ENCODE measurements at places on chromosomes 7 and 10.

DNA sequence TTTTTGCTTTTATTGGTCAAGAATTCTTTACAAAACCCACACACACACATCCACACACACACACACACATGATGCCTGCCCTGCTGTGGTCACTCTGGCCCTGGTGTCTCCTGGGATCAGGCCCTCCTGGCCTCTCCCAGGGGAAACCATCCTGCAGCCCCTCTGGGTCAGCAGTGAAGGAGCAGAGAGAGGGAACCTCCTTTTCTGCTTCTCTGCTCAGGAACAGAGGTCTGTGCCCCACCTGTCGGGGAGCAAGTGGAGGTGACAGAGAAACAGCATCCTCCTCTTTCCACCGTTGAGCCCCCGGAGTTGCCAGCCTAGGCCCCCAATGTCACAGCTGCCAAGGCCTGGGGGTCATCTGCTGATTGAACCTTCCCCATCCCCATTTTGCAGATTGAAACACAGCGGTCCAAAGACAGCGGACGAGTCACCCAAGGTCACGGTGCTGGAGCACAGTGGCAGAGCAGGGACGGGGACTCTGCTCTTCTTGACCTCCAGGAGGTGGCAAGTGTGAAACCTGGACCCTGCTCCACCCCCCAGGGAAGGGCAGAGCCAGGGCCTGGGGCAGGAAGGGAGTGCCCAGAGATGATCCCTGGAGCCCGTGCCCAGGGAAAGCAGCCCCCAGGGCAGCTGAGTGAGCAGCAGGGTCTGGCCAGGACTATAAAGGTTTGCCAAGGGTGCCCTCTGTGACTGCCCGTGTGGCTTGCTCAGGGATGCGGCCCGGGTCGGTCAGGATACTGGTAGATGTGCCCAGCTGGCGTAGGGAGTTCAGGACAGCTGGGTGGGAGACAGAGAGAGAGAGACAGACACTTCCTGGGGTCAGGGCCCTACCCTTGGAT is 15.0 kb upstream of the TBL2 start:
- DNase-seq: no peak

- peak; percentile 37 for DNase-seq
These were observed 48.7 kb upstream of the DYNC1I1 start for GRCh38 chr7:95723583-95724180.

- no peak for DNase-seq
These were observed 1.2 kb upstream of the SMNDC1 start for GRCh38 chr10:110305767-110306451.

DNA sequence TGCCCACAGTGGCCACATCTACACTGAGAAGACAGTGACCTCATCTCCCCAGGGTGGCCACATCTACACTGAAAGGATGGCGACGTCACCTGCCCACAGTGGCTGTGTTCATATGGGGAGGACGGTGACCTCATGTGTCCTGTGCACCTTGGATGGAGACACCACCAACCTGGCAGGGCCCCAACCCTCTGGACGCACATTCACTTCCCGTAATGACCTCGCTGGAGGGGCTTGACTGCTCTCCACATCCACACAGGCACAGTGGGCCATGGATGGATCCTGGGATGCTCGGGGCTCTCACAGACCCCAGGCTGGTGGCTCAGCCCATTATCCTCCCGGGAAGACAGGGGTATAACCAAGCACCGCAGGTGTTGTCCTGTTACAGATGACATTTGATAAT is 69.7 kb upstream of the BTBD16 start:
- DNase-seq: no peak

- DNase-seq: no peak
These were observed 2.5 kb downstream of the TES start for GRCh38 chr7:116212869-116213268.

DNA sequence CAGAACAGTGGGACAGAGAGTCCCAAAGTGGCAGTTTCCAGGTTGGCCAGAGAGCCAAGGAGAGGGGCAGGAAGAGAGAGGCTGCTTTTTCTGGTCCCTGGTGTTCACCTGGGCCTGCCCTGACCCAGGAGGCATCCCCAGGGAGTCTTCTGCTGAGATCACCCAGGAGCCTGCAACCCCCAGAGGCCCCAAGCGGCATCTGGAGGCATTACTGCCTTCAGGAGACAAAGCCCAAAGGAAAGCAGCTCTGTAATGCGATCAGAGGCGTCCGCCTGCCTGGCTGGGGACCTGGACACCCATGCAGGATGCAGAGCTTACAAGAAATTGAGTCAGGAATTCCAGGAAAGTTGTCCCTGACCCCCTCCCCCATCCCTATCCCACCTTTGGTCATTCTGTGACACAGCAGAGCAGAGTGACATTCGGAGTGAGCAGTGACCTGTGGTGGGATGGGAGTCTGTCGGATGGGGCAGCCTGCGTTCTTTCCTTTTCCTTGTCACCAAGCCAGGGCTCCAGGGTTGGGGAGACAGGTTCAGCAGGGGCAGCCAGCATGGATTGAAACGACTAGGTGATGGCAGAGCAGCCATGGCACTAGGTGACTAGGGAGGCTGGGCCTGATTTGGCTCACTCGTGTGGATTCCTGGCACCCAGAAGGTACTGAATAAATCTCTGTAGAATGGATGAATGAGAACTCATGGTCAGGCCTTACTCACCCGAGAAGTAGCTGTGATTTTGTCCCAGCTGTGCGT is 10.4 kb downstream of the UNC5B start:
- DNase-seq: no peak

DNA sequence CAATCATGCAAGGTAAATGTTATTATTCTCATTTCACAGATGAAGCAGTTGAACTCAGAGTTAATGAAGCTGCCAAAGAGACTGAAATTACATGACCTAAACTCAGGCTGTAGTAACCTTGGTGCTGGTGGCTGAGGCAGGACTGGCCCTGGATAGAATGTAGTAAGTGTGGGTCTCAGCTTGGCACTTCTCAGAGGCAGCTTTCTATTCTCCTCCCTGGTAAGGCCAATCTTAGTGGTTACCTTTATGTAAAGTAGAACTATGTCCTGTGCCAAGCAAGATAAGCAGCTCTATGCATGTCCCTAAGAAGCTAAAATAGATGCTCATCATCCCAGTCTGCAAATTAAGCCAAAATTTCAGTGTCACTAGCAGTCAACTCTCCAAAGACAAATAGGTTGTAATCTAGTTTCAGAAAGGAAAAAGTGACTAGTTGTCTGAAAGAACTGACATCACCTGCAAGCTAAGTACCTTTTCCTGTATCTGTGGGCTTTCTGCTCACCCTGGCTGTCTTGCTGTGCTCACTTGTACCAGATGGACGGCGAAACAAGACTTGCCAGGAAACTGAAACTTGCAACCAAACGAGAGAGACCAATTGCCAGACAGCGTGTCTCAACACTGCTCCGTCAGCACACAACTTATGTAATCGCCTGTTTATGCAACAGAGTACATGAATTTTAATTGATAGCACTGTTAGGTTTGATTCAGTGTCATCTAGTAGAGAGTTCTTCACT is 43.7 kb downstream of the CH25H start:
- DNase-seq: no peak

- DNase-seq: no peak
These were observed 126.4 kb upstream of the ZNF746 start for GRCh38 chr7:149624006-149624405.

DNA sequence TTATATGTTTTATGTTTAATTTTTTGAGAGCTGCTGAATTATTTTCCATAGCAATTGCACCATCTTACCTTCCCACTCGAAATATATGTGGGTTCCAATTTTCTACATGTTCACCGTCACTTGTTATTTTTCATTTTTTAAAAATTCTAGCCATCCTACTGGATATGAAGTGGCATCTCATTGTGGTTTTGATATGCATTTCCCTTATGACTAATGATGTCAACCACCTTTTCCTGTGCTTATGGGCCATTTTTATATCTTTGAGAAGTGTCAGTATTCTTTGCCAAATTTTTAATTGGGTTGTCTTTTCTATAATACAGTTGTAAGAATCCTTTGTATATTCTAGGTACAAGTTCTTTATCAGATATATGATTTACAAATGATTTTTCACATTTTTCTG is 27.8 kb downstream of the NHLRC2 start:
- no peak for DNase-seq

DNA sequence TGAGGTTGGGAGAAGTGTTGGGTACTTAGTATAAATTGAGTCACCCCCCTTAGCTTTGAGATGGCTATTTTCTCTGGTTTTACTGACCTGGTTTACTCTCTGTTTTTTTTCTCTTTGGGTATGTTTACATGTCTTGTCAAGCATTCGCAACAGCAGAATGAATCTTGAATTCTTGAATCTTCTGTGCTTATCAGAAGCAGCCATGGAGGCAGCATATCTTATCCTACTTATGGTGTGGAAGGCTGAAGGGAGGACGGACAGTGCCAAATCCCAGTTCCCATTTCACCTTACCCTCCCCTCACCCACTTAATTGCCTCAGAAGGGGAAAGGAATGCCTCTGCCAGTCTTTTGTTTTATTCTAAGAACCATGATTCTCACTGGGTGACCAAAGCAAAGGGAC is 3.7 kb downstream of the SND1 start:
- DNase-seq: no peak

DNA sequence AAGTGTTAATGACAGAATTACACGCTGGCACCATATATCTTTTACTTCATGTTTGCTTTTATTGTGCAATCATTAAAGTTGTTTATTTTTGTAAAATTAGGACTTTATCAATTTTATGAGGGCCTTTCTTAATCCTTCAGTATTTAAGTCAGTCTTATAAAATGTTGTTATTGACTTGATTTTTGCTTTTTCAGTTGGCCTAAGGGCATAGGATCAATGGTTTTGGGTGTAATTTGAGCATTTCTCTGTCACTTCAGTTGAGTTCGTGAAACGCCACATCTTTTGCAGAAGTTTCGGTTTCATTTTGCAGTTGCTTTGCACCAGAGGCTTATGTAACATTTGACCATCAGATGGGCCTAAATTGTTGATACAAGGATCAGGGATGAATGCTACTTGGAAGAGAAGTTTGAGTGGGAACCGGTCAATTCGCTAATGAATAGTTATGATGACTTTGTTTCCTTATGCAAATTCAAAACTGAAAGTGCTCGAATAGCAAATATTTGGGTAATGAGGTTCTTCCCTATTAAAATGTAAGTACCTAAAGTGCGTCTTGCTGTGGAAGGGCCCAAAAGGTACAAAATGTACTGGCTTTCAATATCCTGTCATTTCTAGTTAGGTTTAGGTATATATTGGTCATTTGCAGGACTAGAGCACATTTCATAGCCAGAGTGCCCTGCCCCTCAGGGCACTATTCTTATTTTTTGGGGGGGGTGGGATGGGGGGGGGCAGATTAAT is 340.9 kb downstream of the LRMDA start:
- no peak for DNase-seq

DNA sequence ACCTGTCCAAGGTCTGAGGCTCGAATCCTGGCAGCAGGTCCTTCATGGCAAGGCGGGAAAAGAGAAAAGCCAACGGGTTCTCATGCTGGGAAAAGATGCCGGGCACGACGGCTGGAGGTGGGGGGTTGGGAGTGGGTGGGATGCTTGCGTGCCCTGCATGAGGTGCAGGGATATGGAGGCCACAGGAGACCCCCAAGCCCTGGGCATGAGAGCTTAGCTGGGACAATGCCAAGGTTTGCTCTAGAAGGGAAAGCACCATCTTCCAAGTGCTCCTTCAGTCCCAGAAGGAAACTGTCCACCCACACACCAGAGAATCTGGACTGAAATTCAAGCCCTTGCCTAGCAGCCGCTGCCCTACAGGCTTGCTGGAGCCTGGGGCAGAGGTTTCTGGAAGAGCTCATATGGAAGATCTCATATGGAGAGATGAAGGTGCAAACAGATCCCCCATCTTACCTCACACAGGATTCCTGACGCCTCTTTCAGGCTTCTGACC is 64.3 kb downstream of the ZRANB1 start:
- no peak for DNase-seq

DNA sequence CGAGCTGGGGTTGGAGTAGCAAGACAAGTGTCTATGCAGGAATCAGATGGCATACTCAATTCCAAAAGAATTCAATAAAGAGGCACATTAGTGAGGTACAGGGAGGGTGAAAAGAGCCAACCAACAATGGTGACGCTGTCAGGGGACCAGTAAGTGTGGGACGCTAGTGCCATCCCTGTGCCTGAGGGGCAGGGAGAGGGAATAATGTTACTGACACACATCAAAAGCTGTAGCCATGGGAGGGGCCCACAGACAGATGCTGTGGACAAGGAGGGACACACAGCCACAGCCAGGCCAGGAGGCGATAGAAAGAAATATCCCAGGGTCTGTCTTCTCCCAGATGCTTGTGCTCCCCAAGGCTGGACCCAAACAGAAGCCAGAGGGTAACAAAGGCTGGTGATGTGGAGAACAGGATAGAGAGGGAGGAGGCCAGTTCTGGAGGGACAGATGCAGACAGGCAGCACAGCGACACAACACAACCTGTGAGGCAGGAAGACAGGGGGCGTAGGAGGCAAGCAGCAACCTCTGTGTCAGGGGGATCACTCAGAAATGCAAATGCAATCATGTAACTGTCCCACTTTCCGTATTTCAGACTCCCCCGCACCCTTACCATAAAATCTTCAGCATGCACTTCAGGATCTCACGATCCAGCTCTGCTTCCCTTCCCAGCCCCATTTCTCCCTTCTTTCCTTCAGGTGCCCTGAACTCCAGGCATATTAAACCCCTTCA is 240.5 kb upstream of the FZD8 start:
- no peak for DNase-seq

DNA sequence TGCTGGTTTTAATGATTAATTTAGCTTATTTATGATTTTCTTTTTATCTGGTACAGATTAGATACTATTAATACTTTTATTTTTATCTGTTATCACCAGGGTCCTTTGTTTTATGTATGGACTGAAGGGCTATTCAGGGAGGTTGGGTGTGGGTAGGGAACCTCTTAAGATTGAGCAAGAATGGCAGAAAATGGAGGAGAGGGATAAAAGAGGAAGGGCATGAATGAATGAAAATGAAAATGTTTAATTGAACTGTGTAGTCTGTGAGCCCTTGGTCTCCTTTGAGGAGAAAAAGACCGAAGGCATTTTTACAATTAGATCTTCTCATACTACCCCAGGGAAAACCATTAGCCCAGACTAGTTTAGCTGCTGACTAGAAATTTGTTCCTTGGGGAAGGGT is 93.1 kb downstream of the CDK14 start:
- no peak for DNase-seq

GRCh38 chr7:37418381-37418780 is 30.3 kb downstream of the ELMO1 start:
- no peak for DNase-seq

DNA sequence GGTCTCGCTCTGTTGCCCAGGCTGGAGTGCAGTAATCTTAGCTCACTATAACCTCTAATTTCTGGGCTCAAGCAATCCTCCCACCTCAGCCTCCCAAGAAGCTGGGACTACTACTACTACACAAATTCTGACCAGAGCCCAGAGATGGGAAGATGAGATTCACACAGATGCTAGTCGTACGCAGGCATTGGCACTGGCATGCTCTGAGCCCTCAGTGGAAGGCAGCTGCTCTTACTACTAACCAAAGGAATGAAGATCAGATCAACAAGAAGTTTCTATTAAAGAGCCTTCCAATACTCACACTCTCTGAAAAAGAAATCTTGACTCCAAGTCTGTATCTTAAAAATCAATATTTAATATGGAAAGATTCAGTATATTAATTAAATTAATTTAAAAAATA is 10.7 kb downstream of the GDF2 start:
- DNase-seq: no peak

- DNase-seq: peak; percentile 5
These were observed 42.7 kb downstream of the CAMK2B start for GRCh38 chr7:44282601-44283171.

Measured in heart right ventricle (tissue), 16 donors.